ENCODE measurements at places on chromosomes 1 and 21.

- DNase-seq = no peak
Observed at GRCh38 chr1:170096806-170097340, 22.4 kb upstream of the KIFAP3 start.

GRCh38 chr1:57112148-57112547 is 146.3 kb upstream of the C8B start:
- DNase-seq = no peak

GRCh38 chr1:245169376-245169775 is 14.6 kb downstream of the KIF26B start:
- no peak for DNase-seq

GRCh38 chr1:44576456-44577150 is 97.7 kb downstream of the TMEM53 start:
- DNase-seq = no peak

DNA sequence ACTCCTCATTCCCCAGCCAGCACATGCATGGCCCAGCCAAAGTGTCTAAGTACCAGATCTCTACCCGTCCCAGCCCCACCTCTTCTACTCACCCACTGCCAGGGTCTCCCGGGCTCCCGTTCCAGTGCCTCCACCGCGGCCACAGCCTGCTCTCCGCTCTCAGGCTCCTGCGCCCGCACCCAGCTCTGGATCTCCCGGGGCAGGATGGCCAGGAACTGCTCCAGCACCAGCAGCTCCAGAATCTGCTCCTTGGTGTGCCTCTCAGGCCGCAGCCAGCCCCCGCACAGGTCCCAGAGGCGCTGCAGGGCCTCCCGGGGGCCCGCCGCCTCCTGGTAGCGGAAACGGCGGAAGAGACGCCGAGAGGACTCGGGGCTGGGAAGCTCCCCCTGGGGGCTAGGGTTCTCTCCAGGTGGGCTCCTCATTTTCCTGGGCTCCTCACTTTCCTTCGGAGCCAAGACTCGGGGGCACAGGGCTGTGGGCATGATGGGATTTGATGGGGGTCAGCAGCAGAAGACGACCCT is 2.5 kb downstream of the ZNF496 start:
- no peak for DNase-seq

DNA sequence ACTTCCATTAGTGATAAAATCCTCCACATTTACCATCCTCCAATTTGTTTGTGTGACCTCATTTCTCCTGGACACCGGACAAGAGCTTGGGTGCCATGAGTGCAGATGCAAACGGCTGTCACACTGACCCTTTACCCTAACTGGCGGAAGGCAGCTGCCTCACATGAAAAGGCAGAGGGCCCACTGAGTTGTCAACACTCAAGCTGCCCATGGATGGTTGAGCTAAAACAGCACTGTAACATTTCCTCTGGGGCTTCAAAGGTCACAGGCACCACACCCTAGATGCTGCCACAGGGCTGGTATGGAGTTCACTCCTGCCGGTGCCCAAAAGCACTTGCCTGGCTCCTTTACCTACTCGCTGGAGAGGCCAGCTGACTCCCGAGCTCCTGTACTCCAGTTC is 653.4 kb downstream of the KCNT2 start:
- DNase-seq = no peak

DNA sequence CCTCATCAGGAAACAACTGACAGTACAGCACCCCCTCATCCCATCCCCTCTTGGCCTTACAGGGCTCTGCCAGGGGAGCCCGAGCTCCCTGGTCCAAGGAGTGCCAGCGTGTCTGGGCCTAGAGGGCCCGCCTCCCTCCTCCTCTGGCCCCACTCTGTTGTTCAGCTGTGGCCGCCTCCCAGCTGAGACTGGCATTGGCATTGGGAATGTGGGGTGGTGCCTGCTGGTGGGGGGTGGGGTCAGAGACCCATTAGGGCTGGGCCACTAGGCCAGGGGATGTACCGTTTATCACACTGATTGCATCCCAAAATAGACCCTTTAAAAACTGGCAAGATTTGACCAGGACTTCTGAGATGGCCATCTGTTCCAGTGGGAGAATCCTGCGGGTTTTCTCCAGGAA is 1.4 kb downstream of the LDLRAP1 start:
- DNase-seq = no peak

GRCh38 chr1:48878191-48878940 is 101.7 kb upstream of the BEND5 start:
- DNase-seq = no peak

DNA sequence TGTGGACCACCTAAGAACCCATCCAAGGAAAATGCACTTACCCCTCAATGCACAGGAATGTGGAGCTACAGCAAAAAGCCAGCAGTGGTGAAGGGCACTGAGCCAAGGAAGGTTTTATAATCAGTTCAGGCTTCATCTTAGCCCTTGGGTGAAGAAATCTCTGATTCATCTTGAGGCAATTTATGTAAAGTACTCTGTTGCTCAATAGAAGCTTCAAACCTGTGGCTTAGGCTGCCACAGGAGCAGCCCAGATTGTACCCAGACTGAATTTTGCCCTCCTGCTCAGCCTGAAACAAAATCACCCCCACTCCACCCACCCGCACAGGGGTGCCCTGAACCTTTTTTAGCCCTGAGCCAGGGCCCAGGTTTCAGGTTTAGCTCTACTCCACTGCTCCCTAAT is at the start of gene S100A12:
Gene S100A12 (minus strand): TSS at position 111 of the 400 bp plus-strand sequence. CDS start 1,029 bp downstream, outside the sequence.
- no peak for DNase-seq

DNA sequence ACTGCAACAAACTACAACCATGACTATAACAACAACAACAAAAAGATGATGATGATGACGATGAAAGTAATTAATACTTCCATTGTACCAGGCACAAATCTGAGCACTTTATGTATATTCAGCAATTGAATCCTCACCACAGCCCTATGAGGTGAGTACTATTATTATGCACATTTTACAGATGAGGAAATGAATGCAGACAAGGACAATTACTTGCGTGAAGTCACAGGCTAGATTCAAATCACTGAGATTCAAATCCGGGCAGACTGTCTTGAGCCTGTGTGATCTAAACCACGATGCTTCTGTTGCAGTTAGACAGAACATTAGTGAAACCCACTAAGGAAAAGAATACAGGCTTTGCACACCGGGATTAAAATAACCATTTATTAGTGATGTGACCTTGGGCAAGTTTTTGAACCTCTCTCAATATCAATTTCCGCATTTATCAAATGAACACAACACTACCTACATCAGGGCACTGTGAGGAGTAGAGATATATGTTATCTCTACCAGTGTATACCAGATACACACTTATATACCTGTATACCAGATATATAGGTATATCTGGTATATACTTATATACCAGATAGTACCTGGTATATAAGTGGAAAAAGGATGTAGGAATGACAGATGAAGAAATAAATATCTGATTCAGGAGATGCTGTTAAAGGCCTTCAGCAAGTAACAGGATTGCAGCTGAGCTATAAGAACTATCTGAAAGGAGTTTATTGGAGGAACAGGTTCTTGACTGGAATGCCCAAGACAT is 34.3 kb upstream of the GALNT2 start:
- DNase-seq = no peak

DNA sequence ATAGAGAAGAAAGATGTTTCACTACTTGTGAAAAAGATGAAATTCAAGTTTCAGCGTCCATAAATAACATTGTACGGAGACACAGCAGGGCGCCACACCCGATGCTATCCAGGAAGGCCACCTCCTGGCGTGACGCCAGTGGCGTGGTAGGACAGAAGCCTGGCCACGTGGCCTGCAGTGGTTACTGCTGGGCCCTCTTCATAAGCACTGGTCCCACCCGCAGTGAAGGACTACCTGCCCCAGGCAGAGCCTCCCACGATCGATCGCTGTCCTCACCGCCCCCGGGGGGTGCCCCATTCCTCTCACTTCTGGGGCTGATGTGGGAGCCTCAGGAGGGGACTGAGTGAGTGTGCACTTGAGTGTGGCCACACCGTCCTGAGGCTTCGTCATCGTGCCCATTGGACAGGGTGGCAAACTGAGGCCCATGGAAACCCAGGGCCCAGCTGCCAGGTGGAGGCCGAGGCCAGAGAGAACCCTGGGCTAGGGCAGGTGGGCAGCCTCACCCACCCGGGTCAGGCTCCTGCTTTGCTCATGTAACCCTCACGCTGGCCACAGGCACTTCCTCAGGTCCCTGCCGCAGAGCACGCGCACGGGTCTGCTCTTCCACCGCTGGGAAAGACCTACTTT is 11.7 kb upstream of the HES5 start:
- DNase-seq = no peak

DNA sequence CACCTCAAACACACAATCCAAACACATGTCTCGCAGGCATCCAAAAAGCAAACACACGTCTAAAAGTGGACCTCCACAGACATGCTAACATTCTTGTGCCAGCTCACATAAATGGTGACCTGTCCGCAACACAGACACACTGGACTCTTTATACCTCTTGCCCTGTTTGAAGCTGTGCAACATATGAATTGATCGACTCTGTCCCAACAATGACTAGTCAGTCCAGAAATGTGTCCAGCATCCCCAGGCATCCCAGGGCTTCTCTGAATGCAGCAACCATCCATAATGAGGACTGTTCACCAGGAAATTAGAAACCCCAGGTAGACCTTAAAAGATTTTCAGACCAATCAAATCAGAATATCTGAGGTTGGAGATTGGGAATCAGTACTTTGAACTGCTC is 3.2 kb downstream of the DDR2 start:
- no peak for DNase-seq

DNA sequence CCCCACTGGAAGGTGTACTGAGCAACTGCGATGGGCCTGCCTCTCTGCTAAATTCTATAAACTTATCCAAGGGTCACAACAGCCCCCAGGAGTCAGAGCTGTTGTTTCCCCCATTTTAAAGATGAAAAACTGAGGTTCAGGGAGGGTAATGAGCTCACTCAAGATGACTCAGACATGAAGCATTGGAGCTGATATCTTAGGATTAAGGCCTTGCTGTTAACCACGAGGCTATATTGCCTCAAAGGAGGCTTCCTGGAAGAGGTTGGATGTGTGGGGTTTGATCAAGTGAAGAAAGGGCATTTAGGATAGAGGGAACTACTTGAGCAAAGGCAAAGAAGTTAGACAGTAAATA is 6.7 kb downstream of the LDLRAP1 start:
- DNase-seq = no peak

DNA sequence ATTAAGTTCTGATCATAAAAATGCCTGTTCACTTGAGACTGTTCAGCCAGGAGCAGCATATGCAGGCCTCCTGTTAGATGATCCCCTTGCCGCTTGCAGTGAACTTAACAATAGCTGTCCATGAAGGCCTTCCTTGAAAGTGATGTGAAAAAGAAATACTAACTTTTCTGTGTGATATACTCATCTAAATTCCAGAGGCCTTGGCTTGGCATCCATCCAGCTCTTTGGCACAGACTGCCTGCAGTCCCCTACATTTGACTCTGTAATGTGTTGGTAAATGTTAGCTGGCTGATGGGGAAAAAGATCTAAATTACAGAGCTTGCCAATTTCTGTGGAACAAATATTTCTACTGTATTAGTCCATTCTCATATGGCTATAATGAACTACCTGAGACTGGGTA is 73.7 kb downstream of the KCNK2 start:
- DNase-seq = no peak

GRCh38 chr1:60228041-60228491 is 154.5 kb upstream of the C1orf87 start:
- DNase-seq = no peak

DNA sequence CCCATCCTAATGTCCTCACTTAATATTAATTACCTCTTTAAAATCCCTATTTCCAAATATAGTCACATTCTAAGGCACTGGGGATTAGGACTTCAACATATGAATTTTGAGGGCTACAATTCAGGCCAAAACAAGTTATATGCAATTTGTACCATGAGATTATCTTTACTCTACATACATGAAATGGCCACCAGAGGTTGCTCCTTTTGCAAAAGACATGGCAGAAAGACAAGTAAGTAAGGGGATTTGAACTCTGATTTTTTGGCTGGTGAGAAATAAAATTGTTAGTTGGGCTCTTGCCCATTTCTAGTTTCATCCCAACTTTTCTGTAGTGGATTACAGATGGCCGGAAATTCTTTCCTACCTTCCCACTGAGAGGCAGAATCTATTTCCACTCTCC is 4.8 kb upstream of the ALG6 start:
- DNase-seq = no peak
